ENCODE measurements at places on chromosomes 3 and 15. TPM values are rescaled to one million over a fixed set of nuclear protein-coding genes. Genes with fewer than 3 reads are reported as not detected.

UPK1B gene
- not detected for total RNA-seq

CIAO2A gene
- 72.1 TPM for total RNA-seq

FOXL2NB gene
- total RNA-seq, result 0.18 TPM

DNA sequence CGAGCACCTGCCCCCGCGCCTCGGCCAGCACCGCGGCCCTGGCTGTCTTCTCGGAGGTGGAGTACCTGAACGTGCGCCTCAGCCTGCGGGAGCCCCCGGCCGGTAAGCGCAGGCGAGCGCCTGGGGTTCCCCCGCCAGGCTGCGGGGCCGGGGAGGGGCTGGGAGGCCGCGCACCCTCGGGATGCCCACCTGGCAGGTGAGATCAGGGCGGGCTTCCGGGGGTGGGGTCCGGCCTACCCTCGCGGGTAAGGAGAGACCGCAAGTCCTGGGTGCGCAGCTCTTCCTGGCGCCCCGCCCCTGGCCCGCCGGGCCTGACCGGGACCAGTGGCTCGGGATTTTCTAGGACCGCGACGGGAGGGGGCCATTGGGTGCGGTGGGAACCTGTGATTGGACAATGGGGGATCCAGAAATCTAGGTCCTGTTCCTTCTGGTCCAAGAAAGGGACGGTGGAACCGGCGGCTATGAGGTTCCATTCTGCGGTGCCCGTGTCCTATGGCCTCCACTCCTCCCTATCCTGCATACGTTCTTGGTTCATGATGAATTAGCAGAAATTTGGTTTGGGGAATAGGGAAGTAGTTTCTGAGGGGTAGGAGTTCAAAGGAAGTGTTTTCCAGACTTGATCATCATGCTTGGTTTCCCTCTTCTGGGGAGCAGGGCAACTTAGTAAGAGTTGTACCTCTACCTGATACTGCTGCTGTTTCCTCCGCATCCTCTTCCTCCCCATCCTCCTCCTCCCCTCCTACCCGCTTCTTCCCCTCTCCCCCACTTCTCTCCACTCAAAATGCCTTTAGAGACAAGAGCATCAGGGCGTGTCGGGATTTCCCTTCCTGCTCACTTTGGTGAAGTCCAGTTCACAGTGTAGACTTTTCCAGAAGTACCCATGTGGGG lies 808 bp downstream of the ARRDC4 start:
- peak overlapping the region; percentile 93 for H3K4me3 ChIP-seq
- H3K27ac ChIP-seq, result peak overlapping the region; percentile 44
- peak; percentile 35 for DNase-seq
- H3K36me3 ChIP-seq, result peaks cover 8% of the 10 kb centered on the region
- H3K27me3 ChIP-seq, result no peaks in the 10 kb centered on the region
- peaks cover 16% of the 10 kb centered on the region for H3K4me1 ChIP-seq

GRCh38 chr3:21105784-21106183 lies 645.2 kb downstream of the ZNF385D start:
- H3K36me3 ChIP-seq, result no peaks in the 10 kb centered on the region
- H3K4me1 ChIP-seq, result no peaks in the 10 kb centered on the region
- DNase-seq, result no peak

DNA sequence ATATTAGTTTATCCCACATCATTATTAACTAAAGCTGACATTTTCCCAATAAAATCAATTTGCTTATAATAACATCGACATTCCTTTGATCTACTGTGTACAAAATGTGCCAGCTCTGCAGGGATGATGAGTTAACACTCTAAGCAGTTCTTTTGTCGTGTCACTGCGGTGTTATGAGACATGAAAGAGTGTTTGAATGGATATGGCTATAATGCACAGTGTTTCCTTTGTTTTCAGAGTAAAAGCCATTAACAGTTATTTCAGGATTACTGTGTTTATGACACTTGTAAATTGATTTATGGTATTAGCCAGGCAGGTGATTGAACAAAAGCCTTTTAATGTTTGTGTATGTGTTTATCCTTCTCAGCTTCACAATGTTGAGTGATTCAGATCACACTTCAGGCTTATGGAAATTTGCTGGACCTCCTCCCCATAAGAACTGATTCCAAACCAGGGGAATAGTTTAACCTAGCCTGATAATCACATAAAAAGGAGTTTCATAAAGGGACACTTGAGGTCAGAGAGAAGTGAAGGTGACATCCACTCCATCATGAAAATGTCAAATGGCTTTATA lies 115.7 kb downstream of the CHL1 start:
- H3K4me3 ChIP-seq, result no peak overlapping the region
- no peaks in the 10 kb centered on the region for H3K36me3 ChIP-seq
- no peaks in the 10 kb centered on the region for H3K4me1 ChIP-seq
- no peak overlapping the region for H3K27ac ChIP-seq
- no peak for DNase-seq

GRCh38 chr3:192651836-192652512 lies 75.4 kb downstream of the FGF12 start:
- no peak overlapping the region for H3K27ac ChIP-seq
- H3K27me3 ChIP-seq, result no peaks in the 10 kb centered on the region
- DNase-seq, result no peak
- no peaks in the 10 kb centered on the region for H3K36me3 ChIP-seq
- H3K4me1 ChIP-seq, result no peaks in the 10 kb centered on the region

- H3K4me1 ChIP-seq, result no peaks in the 10 kb centered on the region
- no peak overlapping the region for H3K27ac ChIP-seq
- no peak for DNase-seq
These were observed 57.7 kb downstream of the PRTG start for GRCh38 chr15:55685286-55685685.

Measured in PC-9 (cell line).